HuH-7.5 (cell line): ENCODE measurements at places on chromosomes 1 and 21.

DNA sequence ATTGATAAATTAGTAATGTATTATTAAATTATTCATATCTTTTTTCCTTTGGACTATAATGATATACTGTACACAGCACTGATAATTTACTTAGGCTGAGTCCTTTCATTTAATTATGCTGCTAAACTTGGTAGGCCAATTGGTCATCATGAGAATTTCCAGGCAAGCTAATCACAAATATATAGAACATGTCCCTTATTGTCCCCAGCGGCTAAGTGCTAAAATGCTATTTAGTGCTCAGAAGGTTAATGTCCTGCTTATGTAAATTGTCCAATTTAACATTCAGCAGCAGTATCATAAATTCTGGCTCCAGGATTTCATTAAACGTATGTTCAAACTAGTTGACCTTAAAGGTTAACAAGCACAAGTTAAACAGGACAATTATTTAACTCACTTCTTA lies 30.0 kb upstream of the RRP15 start:
- no peak for DNase-seq

- no peak for DNase-seq
Observed at GRCh38 chr1:41448821-41449220, 35.7 kb downstream of the EDN2 start.

- DNase-seq: peak; percentile 29
Observed at GRCh38 chr1:160779626-160780397, 16.2 kb upstream of the LY9 start.

DNA sequence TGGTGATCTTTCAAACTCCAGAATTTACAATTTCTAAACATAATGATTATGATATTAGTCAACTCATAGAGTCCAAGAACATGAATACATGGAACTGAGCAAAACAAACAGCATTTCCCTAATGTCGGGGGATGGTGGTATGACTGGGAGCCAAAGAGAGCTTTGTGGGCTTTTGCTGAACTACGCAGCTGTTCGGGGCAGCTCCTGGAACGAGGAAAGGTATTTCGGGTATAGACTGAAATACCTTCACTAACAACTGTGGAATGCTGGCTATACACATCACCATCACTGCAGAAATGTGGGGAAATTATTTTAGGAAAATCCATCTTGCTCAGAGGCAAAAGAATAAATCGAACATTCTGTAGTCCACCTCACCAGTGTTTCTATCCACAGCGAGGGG lies 30.2 kb upstream of the VPS26C start:
- no peak for DNase-seq

- no peak for DNase-seq
Observed at GRCh38 chr1:92968138-92969032, 7.1 kb upstream of the DIPK1A start.

DNA sequence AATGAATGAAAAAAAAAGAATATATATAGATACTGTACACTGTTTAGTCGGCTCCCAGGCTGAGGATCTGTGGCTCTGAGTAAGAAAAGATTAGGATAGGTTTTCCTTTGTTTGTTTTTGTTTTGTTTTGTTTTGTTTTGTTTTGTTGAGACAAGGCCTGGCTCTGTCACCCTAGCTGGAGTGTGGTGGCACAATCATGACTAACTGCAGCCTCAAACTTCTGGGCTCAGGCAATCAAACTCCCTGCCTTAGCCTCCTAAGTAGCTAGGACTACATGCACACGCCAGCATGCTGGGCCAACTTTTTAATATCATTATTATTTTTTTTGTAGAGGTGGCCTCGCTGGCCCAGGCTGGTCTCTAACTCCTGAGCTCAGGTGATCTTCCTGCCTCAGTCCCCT lies 87.9 kb upstream of the PTBP2 start:
- no peak for DNase-seq

- no peak for DNase-seq
Observed at GRCh38 chr1:38117444-38117887, 70.9 kb upstream of the POU3F1 start.

DNA sequence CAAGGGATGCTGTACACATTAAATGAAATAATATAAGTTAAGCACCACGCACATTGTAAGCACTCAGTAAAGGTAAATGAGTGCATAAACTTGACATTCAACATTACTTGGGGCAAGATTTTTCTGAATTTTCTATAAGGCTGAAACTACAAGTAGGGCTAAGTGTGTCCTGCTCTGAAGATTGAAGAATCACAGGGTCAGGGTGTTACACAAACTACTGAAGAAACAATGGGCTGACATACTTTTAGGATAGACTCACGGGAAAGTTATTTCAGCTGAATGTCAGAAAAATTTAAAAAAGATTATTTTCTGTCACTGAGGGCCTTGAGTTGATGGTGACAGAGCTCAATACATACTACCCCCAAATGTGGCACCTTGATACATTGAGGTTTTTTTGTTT lies 644.2 kb upstream of the PLXNA2 start:
- no peak for DNase-seq

- no peak for DNase-seq
Observed at GRCh38 chr1:186046437-186047211, 312.4 kb downstream of the HMCN1 start.

DNA sequence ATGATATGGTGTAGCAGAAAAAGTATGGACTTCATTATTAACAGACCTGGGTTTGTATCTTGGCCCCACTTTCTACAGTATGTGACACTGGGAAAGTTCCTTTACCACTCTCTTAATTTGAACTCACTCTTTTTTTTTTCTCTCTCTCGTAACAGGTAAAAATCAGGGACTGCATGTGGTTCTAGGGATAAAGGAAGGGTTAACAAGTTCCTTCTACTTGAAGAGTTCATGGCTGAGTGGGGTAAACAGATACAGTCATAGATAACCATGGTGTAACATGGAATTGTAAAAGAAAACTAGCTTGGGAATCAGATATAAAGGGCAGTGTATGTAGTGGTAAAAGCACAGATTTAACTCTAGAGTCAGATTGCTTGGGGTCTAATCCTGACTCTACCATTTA lies 21.2 kb downstream of the ZYG11B start:
- DNase-seq: no peak

GRCh38 chr1:155976913-155977689 lies 1.2 kb downstream of the ARHGEF2 start:
- no peak for DNase-seq

DNA sequence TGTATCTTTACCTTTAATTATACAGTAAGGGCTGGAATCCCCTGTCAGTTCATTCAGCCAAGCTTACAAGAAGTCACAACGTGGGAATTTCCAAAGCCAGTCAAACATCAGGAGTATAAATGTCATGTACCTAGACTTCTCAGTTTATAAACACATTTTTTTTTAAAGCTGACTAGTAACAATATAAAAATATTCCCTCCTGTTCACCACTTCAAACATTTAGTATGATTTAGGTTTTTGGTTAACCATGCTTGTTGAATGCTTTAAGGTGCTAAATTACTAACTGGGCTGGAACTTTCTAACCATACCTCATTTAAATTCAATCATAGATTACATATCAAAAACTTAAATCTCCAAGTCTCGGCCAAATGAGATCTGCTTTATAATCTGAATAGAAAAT lies 44.0 kb downstream of the JAK1 start:
- DNase-seq: no peak

DNA sequence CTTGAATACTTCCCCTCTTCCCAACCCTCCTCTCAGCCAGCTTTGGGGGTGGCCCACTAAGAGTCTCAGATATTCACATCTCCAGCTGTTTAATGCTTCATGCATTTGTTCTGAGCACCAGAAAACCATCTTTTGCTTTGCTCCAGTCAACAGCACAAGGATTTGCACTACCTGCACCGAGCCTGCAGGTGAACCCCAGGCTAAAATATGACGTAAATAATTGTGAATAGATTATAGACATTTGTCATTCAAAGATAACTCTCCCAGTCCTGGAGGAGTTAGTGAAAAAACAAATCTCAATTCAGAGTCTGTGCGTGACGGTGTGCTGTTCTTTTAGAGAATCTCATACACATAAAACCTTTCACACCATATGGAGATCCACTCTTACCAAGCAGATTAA lies 7.4 kb downstream of the CD247 start:
- DNase-seq: no peak

DNA sequence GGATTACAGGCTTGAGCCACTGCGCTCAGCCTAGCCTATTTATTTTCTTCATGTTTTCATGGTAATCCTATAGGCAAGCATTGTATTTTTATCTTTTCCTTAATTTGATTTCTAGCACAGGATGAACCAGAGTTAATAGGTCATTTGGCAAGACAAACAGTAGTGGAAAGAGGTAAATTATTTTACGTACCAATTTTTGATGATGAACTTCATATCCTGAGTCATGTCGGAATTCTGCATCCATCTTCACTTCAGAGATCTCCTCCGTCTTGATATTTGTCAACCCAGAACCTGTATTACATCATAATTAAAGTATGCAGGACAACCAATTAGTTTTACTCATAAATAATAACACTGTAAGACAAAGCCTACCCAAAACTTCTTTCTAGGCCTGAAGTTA lies 162.6 kb downstream of the GABPA start:
- DNase-seq: no peak

DNA sequence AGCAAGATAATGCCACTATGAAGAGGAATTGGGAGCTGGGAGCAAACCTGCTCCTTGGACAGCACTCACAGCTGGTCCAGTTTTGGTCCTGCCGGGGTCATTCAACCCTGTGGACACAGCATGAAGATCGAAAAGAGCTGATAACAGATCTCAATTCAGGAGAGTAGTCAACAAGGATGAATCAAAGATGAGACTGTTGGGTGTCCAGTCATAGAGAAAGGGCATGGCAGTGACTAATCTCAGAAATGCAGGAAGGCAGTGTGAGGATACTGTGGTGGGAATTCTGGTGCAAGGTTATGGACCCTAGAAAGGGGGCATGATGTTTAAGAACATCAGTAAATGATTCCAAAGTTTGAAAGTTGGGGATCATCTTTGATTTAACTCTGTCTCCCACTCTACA lies 261.4 kb upstream of the ZP4 start:
- no peak for DNase-seq

DNA sequence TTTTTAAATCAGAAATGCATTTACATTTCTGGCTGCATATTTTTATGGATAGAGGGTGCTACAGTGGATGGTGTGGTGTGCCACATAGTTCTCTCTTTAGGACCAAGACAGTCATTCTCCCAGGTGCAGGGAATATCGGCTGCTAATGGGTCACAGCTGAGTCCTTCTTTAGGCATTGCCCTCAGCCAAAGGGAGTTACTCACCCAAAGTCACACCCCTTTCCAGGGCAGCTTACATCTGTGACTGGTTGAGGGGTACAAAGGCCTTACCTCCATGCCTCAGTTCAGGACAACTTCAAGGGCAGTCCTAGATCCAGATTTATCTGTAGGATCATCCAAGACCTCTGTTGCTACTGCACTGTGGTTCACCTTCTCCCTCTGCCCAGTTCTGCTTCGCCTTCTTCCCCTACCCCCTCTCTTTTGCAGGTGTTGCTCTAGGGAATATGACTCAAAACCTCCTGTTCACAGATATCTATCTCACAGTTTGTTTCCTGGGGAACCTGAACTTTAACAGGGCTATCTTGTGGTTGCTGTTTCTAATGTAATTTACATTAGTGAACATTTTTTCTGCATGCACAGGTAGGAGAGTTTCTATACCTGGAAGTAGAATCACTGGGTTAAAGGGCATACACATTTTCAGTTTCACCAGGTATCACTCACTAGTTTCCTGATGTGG lies 413.9 kb downstream of the RPS6KC1 start:
- no peak for DNase-seq

GRCh38 chr1:228275430-228276173 lies 67.8 kb downstream of the OBSCN start:
- peak; percentile 51 for DNase-seq

DNA sequence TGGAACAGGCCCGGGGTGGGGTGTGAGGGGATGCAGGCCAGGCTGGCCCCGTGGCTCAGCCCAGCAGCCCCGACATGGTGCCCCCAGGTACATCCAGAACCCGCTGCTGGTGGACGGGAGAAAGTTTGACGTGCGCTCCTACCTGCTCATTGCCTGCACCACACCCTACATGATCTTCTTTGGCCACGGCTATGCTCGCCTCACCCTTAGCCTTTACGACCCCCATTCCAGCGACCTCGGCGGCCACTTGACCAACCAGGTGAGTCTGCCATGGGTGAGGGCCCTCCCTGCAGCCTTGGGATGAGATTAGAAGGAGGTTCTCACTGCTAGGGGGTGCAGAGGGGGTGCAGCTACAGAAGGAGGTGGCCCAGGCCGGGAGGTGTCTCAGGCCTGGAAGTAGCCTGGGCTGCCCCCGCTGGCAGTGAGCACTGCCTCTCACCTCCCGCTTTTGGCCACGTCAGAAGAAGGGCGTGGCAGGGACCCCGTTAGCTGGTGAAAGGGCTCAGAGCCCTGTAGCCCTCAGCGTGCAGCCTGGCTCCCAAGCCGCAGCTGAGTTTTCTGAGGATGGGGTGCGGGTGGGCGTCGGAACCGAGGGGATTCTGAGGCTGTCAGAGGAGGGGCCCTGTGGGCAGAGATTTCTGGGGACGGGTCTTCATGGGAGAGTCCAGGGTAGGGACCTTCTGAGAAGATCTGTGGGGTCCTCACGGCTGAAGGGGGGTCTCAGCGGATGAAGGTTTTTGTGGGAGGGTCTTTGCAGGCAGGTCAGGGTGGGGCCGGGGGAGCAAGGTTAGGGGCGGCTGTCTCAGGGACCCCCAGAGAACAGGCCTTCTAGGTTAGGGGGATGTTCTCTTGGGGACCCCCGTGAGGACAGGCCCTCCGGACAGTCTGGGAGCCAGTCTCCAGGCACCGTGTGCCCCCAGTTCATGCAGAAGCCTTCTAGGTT lies 10.4 kb downstream of the TTLL10 start:
- DNase-seq: no peak

GRCh38 chr1:234697015-234697414 lies 87.0 kb upstream of the IRF2BP2 start:
- no peak for DNase-seq

- DNase-seq: no peak
Observed at GRCh38 chr1:172478485-172478884, 34.6 kb upstream of the PIGC start.

- no peak for DNase-seq
Observed at GRCh38 chr1:246213036-246213435, 294.0 kb downstream of the SMYD3 start.

DNA sequence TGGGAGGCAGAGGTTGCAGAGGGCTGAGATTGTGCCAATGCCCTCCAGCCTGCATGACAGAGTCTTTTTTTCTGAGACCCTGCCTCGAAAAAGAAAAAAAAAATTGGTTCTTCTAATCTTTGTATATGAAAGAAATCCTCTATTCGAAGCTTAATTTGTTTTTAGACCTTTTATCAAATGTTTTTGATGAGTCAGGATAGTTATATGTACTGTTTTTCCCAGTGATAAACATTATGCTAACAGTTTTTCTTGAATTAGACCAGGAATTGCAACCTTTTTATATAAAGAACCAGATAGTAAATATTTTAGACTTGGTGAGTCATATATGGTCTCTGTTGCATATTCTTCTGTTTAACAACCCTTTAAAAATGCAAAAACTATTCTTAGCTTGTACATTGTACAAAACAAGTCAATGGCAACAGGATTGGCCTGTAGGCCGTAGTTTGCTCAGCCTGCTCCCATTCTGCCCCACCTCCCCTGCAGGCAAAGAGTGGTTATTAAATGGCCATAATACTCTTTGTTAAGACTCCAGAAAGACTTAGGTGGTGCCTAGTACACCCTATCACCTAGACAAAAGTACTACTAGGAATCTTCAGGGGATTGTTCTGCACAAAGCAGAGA lies 45.2 kb downstream of the LYST start:
- no peak for DNase-seq
